T-helper 2 cell (primary cell): ENCODE measurements at places on chromosomes 11 and 22.
A peak's percentile ranks its signal among the peaks of the same experiment; 100 is the strongest.

DNA sequence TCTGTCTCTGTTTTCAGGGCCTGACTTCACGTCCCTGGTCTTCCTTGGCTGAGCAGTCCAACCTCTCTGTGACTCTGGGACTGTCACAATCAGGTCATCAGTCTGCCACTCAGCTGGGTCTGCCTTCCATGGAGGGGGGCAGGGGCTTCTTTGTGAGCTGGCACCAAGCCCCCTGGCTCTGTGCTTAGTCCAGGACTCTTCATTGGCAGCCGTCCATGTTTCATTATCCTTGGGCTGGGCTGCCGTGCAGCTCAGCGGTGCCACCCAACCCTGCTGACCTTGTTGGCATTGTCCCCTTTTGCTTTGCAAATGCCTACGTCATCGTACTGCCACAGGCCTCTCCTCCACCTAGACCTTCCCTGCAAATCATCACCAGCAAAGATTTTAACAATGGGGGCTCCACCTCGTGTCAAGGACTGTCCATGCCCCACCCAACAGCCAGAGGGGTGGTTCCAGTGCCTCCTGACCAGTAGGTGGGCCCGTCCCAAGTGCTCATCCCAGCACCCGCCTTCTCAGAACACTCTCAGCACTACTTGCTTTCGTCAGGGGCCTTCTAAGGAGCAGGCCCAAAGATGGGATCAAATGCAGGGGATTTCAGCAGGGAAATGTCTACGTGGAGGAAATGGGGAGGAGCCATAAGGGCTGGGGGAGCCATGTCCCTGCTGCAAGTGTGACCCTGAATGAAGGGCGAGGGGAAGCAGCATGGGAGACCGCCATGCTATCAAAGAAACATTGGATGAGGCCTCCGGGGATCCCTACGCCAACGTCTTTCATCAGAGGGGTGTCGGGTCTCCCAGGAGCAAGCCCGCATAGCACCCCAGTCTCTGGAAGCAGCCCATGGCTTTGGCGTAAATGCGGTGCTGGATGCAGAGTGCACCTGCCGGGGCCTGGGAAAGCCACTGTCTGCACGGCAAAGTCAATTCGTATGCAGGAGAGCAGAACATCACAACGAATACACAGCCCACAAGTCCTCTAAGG is 18.2 kb downstream of the KRTAP5-6 start:
- no peak for DNase-seq

DNA sequence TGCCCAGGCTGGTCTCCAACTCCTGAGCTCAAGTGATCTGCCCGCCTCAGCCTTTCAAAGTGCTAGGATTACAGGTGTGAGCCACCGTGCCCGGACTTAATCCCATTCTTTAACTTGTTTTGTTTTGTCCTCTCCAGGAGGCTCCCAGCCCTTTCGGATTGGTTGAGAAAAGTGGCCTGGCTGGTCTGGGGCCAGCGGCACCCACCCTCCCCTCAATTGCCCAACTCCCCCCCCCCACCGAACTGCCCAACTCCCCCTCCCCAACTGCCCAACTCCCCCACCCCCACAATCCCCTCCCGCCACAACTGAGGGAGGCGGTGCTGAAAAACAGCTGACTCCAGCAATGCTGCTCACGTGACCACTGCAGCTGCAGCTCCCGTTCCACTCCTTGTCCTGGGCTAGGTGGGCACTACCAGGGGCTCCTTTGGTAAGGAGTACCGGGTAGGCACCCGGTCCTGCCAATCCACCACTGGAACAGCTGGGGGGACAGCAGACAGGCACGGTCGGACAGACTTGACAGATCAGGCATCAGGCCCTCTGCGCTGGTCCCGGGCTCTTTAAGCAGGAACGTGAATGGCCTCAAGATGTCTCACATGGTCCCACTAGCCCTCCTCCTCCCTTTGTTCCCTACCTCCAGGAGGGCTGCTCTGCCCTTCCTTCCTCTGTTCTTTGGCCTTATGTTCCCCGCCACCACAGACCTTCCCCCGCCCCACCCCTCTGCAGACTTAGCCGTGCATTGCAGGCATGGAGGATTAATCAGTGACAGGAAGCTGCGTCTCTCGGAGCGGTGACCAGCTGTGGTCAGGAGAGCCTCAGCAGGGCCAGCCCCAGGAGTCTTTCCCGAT is at the start of gene TCN2:
TSS of gene TCN2 (plus strand) at position 720 of the 845 bp plus-strand sequence. CDS start 158 bp downstream, outside the sequence.
- DNase-seq, result no peak

- peak; percentile 17 for DNase-seq
These were observed 3.8 kb downstream of the PIM3 start for GRCh38 chr22:49964136-49965090.

DNA sequence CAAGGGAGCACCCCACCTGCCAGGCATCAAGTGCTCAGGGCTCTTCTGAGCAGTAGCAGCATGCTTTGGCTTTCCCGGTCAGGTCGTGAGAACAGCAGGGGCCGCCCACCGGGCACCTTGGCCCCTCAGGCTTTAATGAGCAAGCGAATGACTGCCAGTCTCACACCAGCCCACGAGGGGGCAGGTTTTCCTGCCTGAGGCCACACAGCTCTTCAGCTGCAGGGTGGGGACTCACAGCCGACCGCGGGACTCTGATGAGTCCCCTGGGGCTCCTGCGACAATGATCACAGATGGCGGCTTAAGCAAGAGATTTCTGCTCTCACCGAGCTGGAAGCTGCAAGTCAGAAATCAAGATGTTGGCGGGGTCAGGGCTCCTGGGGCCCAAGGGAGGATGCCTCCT is 14.3 kb upstream of the FGF19 start:
- DNase-seq, result no peak

DNA sequence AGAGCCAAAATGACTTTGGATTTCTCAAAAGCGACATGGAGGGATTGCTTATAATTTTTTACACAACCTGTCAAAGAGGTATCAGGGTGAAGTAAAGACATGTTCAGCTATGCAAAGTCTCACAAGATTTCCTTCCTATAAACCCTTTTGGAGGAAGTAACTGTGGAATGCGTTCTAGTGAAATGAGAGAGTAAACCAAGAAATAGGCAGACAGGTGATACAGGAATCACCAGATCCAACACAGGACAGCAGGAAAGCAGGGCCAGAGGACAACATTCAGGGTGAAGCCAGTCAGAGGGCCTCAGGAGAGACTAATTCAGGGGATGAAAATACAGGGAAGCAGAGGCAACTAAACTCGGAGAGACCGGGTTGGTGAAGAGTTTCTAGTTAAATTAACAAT is 90.4 kb upstream of the MTNR1B start:
- DNase-seq, result no peak

GRCh38 chr22:48844056-48844675 is 983.5 kb downstream of the BRD1 start:
- DNase-seq, result no peak

- DNase-seq, result no peak
These were observed 48.4 kb upstream of the WEE1 start for GRCh38 chr11:9525116-9525515.

DNA sequence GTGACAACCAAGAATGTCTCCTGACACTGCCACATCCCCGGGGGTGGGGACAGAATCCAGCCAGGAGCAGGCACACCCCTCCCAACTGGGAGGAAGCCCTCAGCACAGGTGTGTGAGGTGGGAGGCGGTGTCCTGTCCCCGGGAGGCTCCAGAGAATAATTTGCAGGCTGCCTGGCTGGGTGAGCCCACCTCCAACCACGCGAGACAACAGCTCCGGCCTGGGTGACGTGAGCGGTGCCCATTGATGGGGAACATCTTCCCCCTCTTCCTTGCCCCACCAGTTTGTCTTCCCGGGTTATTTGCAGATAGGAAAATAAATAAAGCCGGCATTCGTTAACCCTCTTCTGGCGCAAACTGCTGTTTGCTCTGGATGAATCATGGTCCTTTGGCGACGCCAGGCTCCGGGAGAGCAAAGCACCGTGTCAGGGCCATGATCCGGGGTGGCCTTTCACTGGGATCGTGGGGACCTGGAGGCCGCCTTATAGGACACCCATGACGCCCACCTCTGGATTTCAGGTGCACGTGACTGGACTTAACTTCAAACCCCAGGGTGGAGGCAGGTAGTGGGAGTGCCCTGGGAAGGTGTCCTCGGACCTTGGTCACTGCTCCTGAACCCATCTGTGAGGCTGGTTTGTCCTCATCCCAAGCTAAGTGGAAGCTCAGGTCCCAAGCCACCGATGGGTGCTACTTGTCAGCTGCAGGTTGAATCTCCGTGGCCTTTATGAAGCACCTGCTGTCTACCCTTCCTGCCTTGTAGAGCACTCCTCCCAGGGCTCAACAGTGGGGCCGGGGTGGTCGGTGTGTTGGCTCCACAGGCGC is 13.9 kb downstream of the CCND1 start:
- DNase-seq, result no peak

GRCh38 chr11:17810746-17811145 is 76.2 kb downstream of the KCNC1 start:
- DNase-seq, result no peak

GRCh38 chr11:3093281-3094191 is 36.3 kb upstream of the CARS1 start:
- no peak for DNase-seq

GRCh38 chr22:40240160-40240559 is 62.4 kb downstream of the TNRC6B start:
- DNase-seq, result no peak

DNA sequence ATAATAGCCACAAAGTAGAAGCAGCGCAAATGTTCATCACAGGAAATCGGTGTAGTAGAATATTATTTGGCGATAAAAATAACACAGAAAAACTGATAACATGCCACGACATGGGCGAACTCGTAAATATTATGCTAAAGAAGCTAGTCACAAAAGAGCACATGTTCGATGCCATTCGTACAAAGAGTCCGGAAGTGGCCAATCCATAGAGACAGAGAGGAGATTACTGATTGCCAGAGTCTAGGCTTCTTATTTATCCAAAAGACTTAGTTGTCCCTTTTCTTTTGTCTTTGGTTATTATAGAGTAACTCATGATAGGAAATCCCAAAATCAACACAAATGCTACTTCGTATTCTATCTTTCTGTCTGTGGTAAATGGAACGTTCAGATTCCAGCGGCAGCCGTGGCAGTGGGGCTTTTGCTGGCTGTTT is 56.5 kb downstream of the MED15 start:
- no peak for DNase-seq

GRCh38 chr22:39995393-39996252 is 869 bp downstream of the FAM83F start:
- DNase-seq, result no peak

DNA sequence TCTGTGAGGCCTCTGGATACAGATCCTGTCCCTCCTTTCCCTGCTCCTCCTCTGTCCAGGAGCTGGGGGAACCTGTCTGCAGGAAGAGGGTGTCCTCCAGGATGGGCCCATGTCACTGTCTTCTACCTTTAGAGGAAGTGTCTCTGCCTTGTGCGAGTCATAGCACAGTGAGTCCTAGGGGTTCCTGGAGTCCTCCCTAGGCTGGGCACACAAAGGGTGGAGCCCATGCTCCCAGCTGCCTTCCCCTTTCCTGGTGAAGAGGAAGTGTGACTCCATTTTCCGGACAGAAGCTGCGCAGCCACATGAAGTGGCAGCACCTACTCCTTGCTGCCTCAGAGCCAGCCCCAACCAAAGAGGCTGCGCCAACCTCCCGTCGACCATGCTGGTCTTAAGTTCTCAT is 112.2 kb downstream of the CTTN start:
- no peak for DNase-seq

- peak; percentile 12 for DNase-seq
These were observed 62.6 kb upstream of the OLFML1 start for GRCh38 chr11:7422544-7423331.

GRCh38 chr22:49775191-49775866 is 52.3 kb downstream of the BRD1 start:
- no peak for DNase-seq

DNA sequence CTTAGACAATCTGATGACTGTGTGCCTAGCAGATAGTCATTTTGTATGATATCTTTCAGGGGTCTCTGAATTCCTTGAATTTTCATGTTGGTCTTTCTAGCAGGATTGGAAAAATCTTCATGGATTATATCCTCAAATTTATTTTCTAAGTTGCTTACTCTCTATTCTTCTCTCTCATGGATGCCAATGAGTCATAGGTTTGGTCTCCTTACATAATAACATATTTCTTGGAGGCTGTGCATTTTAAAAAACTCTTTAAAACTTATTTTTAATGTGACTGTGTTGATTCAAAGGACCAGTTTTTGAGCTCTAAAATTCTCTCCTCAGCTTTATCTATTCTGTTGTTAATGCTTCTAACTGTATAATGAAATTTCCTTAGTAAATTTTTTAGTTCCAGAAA is 198.7 kb downstream of the AASDHPPT start:
- no peak for DNase-seq

DNA sequence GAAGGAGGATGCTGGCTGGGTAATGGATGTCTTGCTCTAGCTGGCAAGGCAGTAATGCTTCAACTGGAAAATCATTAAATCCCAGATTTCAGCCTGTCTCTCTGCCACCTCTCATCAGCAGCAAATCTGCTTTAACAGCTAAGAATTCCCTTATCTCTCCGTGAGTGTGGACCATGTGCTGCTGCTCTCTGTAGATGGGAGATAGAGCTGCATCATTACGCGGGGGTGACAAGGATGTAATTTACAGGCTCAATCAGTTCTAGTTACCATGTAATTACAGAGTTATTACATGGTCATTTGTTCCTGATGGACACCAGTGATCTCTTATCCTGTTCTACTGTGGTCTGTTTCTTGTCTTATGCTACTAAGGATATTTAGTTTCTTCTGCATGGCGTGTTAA is 665.4 kb downstream of the NTM start:
- no peak for DNase-seq

- DNase-seq, result no peak
These were observed 6.1 kb upstream of the INSC start for GRCh38 chr11:15108592-15109130.

- DNase-seq, result no peak
These were observed 34.0 kb downstream of the RTL6 start for GRCh38 chr22:44464000-44464399.

DNA sequence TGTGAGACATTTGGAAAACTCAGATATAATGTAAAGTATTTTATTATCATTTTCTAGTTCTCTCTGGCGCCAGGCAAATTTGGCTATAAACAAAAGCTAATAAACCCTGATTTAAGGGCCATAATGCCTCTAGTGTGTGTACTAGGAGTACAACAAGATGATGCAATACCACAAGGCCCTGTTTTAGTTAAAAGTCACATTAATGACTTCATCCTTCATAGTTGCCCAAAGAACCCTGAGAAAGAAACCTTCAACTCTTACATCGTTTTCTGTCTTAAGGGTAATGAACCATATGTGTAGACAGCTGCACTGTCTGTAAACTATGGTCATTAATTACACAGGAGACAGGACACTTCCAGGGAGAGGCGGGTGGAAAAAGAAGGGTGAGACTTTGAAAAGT is 538.4 kb downstream of the FAM181B start:
- no peak for DNase-seq

GRCh38 chr11:11391796-11392463 is 38.9 kb upstream of the CSNK2A3 start:
- no peak for DNase-seq

- no peak for DNase-seq
These were observed at the start of gene CD6 for GRCh38 chr11:60971520-60971919. Gene CD6, plus strand, starts transcription at chr11:60971680. Its CDS starts 186 bp downstream, at chr11:60971866.

- DNase-seq, result no peak
These were observed 34.3 kb downstream of the ZNF202 start for GRCh38 chr11:123707206-123707605.

- no peak for DNase-seq
These were observed 76.2 kb downstream of the TTC17 start for GRCh38 chr11:43434893-43435292.

GRCh38 chr11:77151804-77152509 is 23.9 kb downstream of the MYO7A start:
- DNase-seq, result peak; percentile 38

- DNase-seq, result no peak
These were observed 33.3 kb downstream of the MICAL2 start for GRCh38 chr11:12143461-12144258.
